ENCODE measurements at places on chromosomes 2 and 18. TPM values are rescaled to one million over a fixed set of nuclear protein-coding genes. Genes with fewer than 3 reads are reported as not detected.

The UGT1A3 gene
- not detected for total RNA-seq

DNA sequence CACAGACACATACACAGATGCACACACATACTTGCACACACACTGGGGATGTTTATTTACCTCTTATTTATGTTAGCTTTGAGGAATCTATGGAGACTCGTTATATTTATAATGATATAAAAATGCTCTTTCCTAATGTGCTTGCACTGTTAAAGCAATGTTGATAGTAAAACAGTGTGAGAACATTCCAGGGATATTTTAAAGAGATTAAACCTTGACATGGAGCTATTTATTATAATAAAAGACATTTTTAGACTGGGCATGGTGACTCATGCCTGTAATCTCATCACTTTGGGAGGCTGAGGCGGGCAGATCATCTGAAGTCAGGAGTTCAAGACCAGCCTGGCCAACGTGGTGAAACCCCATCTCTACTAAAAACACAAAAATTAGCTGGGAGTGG, 557.3 kb upstream of the ZNF804A start:
- DNase-seq, result no peak
- no peaks in the 10 kb centered on the region for H3K4me1 ChIP-seq

The C2orf80 gene
- total RNA-seq, result not detected

DNA sequence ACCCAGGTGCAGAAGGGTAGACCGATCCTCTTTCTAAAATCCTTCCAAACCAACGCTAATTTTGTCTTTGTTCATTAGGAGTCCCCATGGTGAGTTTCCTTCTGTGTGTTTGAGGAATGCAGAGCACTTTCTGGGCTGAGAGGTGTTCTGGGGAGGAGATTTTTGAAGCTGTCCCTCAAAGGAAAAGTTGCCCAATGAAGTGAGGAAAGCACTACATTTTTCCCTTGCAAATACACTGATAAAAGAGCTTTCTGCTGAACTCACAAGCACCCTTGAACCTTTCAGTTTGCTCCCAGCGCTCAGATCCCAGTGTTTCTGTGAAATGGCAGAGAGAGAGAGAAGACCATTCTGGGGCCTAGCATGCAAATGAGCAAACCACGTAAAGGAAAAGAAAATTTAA, 299.6 kb upstream of the FANCL start:
- no peak overlapping the region for H3K4me3 ChIP-seq
- DNase-seq, result no peak
- no peaks in the 10 kb centered on the region for H3K36me3 ChIP-seq
- H3K27me3 ChIP-seq, result no peaks in the 10 kb centered on the region
- no peak overlapping the region for H3K27ac ChIP-seq
- no peaks in the 10 kb centered on the region for H3K4me1 ChIP-seq

The MOB1A gene
- 156 TPM for total RNA-seq

DNA sequence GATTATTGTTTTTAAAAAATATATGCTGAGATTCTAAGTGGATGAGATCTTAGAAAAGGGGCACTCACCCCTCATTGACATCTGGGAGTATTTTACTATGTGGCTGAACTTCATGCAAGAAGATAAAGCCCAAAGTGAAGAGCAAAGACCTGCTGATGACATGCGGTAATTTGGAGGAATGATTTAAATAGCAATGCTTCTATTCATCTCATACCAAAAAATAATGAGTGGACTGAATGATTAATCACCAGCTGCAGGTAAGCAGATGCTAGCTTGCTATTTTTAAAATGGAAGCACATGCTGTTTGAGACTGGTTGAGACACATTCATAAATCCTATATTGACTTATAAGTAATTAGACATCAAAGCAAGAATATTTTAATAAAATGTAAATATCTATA, 12.7 kb upstream of the CDK15 start:
- H3K4me3 ChIP-seq, result no peak overlapping the region
- peaks cover 3% of the 10 kb centered on the region for H3K27me3 ChIP-seq
- no peaks in the 10 kb centered on the region for H3K36me3 ChIP-seq
- no peak for DNase-seq
- H3K4me1 ChIP-seq, result peaks cover 2% of the 10 kb centered on the region

The RPL31 gene
- 1,628 TPM for total RNA-seq

DNA sequence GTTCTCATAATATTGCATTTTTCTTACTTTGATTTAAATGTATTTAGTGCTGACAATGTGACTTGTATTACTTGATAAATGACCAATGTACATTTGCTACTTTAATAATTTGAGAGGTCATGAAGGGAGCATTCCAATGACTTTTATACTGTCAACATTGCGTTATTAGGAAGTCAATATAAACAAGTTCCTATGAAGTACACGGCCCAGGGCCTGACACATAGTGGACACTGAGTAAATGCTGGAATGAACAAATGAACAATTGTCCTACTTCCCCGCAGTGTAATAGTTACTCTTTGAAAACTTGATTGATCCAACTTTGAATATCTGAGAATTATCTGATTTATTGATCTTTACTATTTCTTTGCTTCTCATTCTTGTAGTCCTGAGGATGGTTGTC, 47.3 kb downstream of the PKP4 start:
- peaks cover 5% of the 10 kb centered on the region for H3K4me1 ChIP-seq
- peaks cover 12% of the 10 kb centered on the region for H3K36me3 ChIP-seq
- H3K27ac ChIP-seq, result no peak overlapping the region
- H3K27me3 ChIP-seq, result no peaks in the 10 kb centered on the region
- no peak for DNase-seq
- H3K4me3 ChIP-seq, result no peak overlapping the region

- H3K4me1 ChIP-seq, result peaks cover 2% of the 10 kb centered on the region
- no peak for DNase-seq
- no peak overlapping the region for H3K4me3 ChIP-seq
- H3K27me3 ChIP-seq, result peaks cover 3% of the 10 kb centered on the region
- no peaks in the 10 kb centered on the region for H3K36me3 ChIP-seq
- H3K27ac ChIP-seq, result no peak overlapping the region
Observed at GRCh38 chr2:128439791-128440665, 121.4 kb upstream of the HS6ST1 start.

The CLIP4 gene
- 15.8 TPM for total RNA-seq

GRCh38 chr2:206212673-206213513, 53.2 kb downstream of the EEF1B2 start:
- peaks cover 18% of the 10 kb centered on the region for H3K27me3 ChIP-seq
- H3K4me3 ChIP-seq, result no peak overlapping the region
- H3K36me3 ChIP-seq, result no peaks in the 10 kb centered on the region
- no peaks in the 10 kb centered on the region for H3K4me1 ChIP-seq

- H3K27ac ChIP-seq, result no peak overlapping the region
- no peaks in the 10 kb centered on the region for H3K36me3 ChIP-seq
- no peaks in the 10 kb centered on the region for H3K4me1 ChIP-seq
- no peaks in the 10 kb centered on the region for H3K27me3 ChIP-seq
Observed at GRCh38 chr18:41353777-41354528, 601.1 kb upstream of the PIK3C3 start.

GRCh38 chr18:51020536-51020935, 9.5 kb upstream of the SMAD4 start:
- no peak overlapping the region for H3K4me3 ChIP-seq
- no peak for DNase-seq
- no peaks in the 10 kb centered on the region for H3K27me3 ChIP-seq
- peaks cover 6% of the 10 kb centered on the region for H3K36me3 ChIP-seq
- no peak overlapping the region for H3K27ac ChIP-seq
- H3K4me1 ChIP-seq, result no peaks in the 10 kb centered on the region

DNA sequence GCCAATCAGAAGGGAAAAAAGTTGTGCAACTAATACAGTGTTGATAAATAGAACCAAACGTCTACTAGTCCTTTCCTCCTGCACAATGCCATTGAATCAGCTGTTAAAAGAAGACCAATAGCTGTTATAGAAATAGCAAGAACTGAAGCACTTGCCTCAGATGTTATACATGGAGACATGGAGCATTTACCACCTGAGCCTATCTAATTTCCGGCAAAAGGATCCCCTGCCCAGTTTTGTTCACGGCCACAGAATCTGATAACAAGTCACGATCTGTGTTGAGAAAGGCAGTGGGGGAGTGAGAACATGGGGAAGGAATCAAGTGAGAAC, 285.4 kb downstream of the ZEB2 start:
- H3K27ac ChIP-seq, result peak overlapping the region; percentile 52
- no peak overlapping the region for H3K4me3 ChIP-seq
- no peak for DNase-seq
- peaks cover 57% of the 10 kb centered on the region for H3K4me1 ChIP-seq
- peaks cover 20% of the 10 kb centered on the region for H3K36me3 ChIP-seq

The TPGS2 gene
- 83.2 TPM for total RNA-seq

The STPG4 gene
- total RNA-seq, result not detected

DNA sequence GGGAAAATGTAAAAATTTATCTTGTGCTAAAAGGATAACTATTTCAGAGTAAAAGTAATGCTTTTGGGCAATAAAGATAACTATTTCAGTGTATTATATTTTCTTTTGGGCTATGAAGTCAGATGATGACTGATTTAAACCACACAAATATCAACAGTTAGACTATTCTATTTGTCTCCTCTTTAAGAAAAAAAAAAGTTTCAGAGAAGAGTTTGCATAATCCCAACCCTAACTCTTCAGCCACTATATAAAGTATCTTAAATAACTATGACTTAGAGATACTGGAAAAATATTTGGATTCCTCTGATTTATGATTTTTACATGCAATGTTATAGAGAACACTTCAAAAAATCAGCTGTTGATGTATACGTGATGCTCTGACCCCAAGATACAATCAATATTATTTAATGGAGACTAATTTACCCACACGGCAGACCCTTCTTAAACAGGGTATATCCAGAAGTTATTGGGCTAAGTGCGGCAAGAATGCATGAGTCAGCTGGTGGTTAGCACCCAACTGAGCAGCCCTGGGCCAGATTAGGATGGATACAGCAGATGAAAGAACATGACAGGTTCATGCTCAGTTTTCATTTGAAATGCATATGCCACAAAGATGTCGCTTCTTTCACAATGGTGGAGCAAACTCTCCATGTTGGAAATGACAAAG, 279.0 kb downstream of the AFF3 start:
- DNase-seq, result no peak
- H3K36me3 ChIP-seq, result no peaks in the 10 kb centered on the region
- H3K4me3 ChIP-seq, result no peak overlapping the region
- peaks cover 3% of the 10 kb centered on the region for H3K27me3 ChIP-seq
- peaks cover 10% of the 10 kb centered on the region for H3K4me1 ChIP-seq

GRCh38 chr2:174784909-174785308, 20.6 kb upstream of the CHRNA1 start:
- DNase-seq, result no peak
- no peak overlapping the region for H3K27ac ChIP-seq
- no peaks in the 10 kb centered on the region for H3K27me3 ChIP-seq
- no peak overlapping the region for H3K4me3 ChIP-seq
- peaks cover 33% of the 10 kb centered on the region for H3K4me1 ChIP-seq

- no peaks in the 10 kb centered on the region for H3K27me3 ChIP-seq
- no peak overlapping the region for H3K27ac ChIP-seq
- no peaks in the 10 kb centered on the region for H3K4me1 ChIP-seq
- no peaks in the 10 kb centered on the region for H3K36me3 ChIP-seq
- H3K4me3 ChIP-seq, result no peak overlapping the region
Observed at GRCh38 chr2:194819367-194819766, 837.7 kb upstream of the SLC39A10 start.

The APLF gene
- total RNA-seq, result 2.4 TPM

- peaks cover 3% of the 10 kb centered on the region for H3K36me3 ChIP-seq
- DNase-seq, result no peak
- peaks cover 10% of the 10 kb centered on the region for H3K4me1 ChIP-seq
- peaks cover 90% of the 10 kb centered on the region for H3K27me3 ChIP-seq
Observed at GRCh38 chr2:71275939-71276310, 49.0 kb upstream of the PAIP2B start.

The ICOS gene
- 99.2 TPM for total RNA-seq

DNA sequence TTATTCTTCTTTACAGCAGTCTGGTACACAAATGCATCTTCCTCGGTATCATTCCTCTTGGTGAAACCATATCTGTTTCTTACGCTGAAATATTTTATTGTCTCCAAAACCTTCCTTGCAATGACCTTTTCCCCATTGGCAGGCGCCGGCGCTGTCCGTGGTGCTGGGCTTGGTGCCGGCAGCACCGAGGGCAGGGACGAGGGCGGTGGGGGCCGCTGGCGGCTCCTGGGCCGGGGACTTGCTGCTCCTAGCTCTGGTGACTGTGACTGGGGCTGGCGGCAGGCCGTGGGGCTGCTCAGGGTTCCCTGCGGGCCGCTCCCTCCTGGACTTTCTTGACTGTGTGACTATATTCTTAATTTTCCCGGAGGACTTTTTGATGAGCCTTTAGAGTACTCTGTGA, 72.5 kb downstream of the GPR39 start:
- H3K4me1 ChIP-seq, result no peaks in the 10 kb centered on the region
- H3K4me3 ChIP-seq, result no peak overlapping the region

- no peaks in the 10 kb centered on the region for H3K27me3 ChIP-seq
- H3K4me1 ChIP-seq, result no peaks in the 10 kb centered on the region
- no peak overlapping the region for H3K4me3 ChIP-seq
- no peak overlapping the region for H3K27ac ChIP-seq
- no peaks in the 10 kb centered on the region for H3K36me3 ChIP-seq
- no peak for DNase-seq
Observed at GRCh38 chr18:11388755-11389680, 220.4 kb upstream of the SLC35G4 start.

The SERPINB13 gene
- not detected for total RNA-seq

DNA sequence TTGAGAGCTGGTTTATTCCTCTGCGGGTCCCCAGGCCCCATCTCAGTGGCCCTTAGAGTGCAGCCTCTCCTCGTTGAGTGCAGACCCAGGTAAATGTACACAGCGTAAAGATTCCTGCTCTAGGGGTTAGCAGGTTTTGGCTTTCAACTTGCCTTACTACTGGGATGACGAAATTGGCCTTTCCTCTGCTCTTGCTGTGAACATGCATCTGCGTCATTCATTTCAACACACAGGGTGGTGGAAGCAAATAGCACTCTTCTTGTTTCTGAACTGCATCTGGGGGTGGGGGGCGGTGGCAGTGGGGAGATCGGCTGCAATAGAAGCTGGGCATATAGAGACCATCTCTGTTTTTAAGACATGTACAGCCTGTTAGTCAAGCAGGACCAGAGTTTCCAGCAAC, 16.5 kb upstream of the SLC16A14 start:
- no peak overlapping the region for H3K27ac ChIP-seq
- H3K36me3 ChIP-seq, result no peaks in the 10 kb centered on the region
- no peaks in the 10 kb centered on the region for H3K4me1 ChIP-seq
- no peak for DNase-seq
- no peaks in the 10 kb centered on the region for H3K27me3 ChIP-seq
